ENCODE measurements at places on chromosomes 4 and X.

GRCh38 chrX:54177306-54177705, 5.7 kb downstream of the FAM120C start:
- DNase-seq: no peak

DNA sequence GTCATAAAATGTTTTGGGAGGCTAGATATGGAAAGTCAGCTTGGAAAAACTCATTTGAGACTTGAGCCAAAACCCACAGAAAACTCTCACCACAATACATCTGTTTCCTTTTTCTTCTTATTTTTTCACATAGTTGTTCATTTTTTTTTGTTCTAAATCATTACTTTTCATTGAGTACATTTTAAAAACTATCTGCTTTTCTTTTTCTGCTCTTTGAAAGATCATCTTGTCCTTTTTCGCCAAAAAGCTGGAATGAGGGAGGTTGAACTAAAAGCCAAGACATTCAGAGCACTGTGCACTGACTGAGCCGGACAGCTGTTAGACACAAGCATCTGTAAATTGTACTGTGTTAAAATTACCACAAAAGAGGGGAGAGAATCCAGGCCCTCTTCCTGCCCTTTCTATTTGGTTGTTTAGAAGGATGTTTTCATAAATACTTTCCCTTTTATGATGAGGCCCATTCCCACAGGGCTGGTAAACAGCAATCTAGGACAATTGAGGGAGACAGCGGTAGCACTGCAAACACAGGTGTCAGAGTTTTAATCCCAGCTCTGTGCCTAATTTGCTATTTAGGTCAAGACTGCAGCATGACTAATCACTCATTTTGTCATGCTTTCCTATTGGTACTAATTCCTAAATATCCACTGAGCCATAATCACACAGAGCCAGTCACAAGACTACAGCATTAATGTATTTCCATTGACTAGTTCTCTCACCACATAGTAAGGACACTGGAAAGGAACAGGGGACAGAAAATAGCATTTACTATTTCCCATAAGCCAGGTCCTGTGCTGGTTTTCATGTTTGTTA, 7.3 kb upstream of the RNF150 start:
- no peak for DNase-seq

GRCh38 chr4:78689700-78690323, 86.3 kb upstream of the BMP2K start:
- DNase-seq: no peak

- DNase-seq: no peak
Observed at GRCh38 chr4:11954093-11954492, 525.4 kb upstream of the HS3ST1 start.

DNA sequence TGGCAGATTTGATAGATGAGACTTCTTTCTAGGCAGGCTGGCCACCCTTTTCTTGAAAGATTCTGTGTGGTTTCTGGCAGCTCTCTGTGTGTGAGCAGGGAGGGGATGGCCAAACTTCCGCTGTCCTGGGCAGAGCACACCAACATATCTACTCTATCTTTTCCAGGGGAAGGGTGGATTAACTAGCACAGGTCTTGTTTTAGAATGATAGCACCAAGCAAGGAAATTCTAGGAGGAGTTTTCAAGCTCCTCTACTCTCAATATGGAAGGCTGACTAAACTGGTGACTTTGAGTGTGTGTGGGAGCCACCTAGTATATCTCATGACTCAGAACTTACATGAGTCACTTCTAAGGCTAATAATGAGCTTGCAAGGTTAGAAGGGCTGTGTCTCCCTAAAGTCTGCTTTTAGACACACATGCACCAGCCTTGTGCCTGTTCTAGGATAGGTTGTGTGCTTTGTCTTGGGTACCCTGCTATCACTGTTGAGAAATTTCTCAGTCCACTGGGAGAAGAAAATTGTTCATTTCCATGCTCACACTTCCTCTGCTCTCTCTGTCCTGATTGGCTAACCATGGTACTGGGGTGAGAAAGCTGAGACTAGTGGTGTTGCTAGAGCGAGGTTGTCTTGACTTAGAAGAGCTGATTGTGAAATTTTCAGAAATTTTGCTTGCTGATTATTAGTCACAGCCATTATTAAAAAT, 72.9 kb downstream of the YIPF6 start:
- DNase-seq: no peak

DNA sequence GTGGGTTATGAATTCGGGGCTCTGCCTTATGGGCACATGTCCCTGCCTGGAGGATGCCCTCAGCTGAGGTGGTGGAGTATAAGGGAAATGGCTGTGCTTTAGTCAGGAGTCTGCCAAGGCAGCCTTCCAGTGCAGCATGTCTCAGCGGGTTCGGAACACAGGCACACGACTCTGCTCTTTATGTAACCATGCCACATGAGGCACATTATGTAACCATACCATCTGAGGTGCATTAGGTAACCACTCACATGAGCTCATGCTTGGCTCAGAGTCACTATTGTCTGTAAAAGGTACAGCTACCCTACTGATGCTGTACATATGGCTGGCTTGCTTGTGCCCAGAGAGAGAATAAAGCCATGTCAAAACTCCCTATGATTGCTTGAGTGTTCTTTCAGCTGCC, 723.6 kb downstream of the TRAM1L1 start:
- DNase-seq: no peak

- no peak for DNase-seq
Observed at GRCh38 chr4:184693056-184693455, 40.8 kb downstream of the CENPU start.

GRCh38 chrX:74286950-74287740, 16.8 kb upstream of the ZCCHC13 start:
- no peak for DNase-seq

GRCh38 chrX:72245461-72246089, 6.7 kb upstream of the ERCC6L start:
- no peak for DNase-seq

DNA sequence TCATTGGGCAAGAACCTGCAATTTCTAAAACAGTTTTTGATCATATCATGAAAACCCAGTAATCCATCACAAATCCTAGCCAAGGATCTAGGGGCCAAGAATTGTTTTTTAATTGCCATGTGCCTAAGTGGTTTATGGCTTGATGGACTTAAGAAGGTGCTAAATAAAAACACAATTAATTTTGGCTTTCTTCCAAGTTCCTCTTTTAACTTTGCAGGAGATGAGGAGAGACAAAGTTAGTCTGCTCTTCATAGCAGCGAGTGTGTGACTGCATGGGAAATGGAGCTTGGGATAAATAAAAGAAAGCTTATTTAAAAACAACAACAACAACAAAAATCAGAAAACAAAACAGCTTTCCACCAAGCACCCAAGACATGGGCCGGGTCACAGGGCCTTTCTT, 41.4 kb downstream of the ARHGEF9 start:
- DNase-seq: no peak

GRCh38 chrX:152428120-152428519, 23.0 kb downstream of the GABRA3 start:
- no peak for DNase-seq

DNA sequence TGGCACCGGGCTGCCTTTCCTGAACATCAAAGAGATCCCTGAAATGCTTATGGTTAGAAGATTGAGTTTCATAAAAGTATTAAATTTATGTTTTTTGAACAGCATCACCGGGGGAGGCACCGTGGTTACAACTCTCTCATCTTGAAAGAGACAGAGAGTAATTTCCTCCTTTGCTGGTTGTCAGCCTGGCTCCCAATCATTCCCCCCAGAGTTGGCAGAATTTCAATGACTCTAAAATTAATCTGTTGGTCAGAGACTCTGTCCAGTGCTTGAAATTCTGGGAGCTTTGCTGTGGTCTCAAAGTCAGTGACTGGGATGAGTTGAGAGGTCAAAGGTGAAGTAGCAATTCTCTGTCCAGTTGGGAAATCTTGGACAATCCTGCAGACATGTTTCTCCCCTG, 135.9 kb downstream of the RAB28 start:
- DNase-seq: no peak

GRCh38 chrX:70527610-70528345, 83.1 kb downstream of the DLG3 start:
- DNase-seq: no peak

DNA sequence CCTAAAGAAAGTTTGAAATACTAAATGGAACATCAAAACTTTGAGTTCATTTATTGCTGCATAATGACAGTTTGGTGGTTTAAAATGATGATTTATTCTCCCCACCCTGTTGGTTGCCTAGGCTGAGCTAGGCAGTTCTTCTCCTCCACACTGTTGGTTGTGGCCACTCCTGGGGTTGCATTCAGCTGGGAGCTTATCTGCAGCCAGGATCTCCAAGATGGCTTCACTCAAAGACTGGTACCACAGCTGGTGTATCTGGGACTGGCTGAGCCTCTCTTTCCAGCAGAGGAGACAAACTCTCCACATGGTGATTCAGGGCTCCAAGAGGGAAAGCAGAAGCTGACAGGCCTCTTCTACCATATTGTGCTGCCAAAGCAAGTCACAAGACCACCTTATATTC, 33.1 kb downstream of the MSL3 start:
- DNase-seq: no peak

GRCh38 chr4:158209825-158210807, at the start of gene TMEM144:
Gene TMEM144, plus strand, starts transcription at chr4:158210486. Its CDS starts 2,182 bp downstream, at chr4:158212668.
- DNase-seq: peak; percentile 68

- DNase-seq: no peak
Observed at GRCh38 chr4:114398410-114398809, 200.2 kb upstream of the UGT8 start.

DNA sequence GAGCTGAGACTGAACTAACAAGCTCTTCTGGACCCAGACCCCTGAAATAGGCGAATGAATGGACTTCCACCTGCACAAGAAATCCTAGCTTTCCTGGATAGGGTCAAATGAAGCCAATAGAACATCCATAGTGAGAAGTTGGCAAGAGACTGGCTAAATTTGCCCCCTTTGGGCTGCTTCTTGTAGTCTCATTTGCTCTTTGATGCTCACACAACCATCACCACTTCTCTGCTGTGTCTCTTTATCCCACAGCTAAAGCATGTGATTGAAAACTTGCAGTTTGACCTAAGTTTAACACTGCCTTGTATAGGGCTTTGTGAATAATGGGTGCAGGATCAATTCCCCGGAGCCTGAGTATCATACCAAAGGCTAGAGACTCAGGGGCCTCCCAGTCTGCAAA, 38.2 kb downstream of the NLGN3 start:
- no peak for DNase-seq

DNA sequence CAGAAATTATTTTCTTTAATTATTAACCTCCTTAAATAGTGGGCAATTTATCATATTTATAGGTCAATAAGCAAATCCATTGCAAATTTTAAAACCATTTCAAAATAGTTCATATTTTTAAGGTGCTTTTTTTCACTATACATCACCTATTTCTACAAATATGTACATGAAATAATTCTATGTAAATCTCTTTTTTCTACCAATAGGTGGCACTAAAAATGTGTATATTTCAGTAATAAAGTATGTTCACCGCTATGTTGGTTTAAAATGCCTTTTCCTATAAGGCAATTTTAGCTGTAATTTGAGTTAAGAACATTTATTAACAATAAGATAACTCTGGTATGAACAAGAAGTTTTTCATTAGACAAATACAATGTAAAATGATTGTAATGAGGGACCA, 672.2 kb downstream of the KCTD8 start:
- DNase-seq: no peak

DNA sequence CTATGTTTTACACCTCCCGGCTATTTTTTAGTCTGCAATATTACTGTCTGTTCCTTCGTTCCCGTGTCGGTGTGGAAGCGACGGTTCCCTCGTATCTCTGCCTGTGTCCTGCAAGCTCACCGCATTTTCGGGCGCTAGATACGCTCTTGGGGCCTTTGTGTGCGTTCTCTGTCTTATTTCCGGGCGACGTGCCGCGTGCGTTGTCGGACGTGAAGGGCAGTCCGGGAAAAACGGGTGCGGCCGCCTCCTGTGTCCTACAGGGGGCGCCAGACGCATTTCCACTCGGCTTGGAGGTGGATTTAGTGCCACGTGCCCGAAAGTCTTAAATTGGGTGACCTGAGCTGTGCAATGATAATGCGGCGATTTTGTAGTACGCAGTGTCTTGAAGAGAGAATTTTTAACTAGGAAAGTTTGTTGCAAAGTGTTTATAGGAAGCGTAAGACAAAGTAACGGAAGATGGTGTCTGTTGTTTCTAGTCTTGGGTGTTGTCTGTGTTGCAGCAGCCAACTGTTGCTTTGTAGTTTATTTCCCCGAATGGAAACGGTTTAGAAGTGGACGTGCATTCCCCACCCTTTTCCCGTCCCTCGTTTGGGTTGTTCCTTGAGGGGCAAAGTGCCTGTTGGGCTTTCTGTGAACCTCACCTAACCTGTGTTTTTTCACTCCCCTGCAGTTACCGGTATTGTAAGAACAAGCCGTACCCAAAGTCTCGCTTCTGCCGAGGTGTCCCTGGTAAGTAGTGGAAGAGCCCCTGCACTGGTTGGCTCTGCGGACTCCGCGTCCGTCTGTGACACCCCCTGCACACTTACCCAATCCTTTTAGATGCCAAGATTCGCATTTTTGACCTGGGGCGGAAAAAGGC, 720 bp downstream of the RPL10 start:
- peak; percentile 60 for DNase-seq

DNA sequence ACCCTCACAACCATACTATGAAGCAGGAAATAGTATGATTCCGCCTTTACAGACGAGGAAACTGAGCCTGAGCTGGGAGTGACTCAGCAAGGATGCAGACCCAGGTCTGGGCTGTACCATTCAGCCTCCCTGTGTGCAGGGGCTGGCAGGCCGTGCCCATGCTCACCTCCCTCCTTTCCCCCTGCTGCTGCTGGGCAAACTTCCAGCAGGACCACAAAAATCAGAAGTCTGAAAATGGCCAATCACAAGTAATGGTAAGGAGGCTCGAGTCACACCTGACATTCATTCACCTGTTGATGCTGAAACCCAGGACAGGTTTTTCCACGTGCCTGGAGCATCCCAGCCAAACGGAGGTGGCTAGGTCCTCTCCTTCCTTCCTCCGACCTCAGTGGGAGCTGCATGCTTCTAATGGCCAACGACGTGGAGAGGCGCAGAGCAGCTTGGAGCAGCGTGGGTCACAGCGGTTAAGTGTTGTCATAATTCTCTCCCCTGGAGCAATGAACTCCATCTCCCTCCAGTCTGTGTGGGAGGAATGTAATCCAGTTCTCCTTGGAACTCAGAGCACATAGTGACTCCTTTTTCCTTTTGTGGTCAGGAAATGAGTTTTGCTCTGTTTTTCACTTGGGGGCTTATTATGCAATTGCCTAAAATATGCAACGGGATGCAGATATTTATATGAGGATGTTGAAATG, 371.7 kb downstream of the BCOR start:
- no peak for DNase-seq

- DNase-seq: no peak
Observed at GRCh38 chr4:184850018-184850417, 24.2 kb upstream of the ACSL1 start.

DNA sequence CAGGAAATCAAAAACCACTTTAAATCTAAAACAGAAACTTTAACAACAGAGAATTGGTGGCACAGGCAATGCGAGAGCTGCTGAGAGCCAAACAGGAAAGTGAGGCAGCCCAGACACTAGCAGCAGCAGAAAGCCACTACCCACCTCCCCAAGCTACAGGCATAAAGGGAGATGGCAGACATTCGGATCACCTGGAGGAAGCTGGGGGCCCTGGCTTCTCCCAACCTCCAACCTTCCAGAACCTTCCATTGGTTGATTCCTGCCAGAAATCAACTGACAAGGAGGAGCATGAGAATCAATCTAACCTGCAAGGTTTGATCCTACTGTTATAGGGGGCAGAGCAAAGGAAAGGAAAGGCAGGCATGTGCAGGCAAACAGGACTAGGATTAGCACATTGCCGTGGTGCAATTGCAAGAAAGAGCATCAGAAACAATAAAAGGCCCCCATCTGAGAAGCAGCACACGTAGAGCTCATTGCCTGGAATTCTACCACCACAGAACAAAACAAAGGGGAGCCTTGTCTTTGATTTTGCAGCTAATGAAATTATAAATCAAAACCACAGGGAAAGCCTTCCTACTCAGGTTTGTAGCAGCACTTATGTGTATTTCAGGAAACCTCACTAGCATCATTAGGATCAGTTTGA, 427.3 kb upstream of the RASGEF1B start:
- no peak for DNase-seq

All from left renal pelvis (tissue), 4 donors.